Bronchial epithelial cell (primary cell): ENCODE measurements at places on chromosomes 3 and 15.

DNA sequence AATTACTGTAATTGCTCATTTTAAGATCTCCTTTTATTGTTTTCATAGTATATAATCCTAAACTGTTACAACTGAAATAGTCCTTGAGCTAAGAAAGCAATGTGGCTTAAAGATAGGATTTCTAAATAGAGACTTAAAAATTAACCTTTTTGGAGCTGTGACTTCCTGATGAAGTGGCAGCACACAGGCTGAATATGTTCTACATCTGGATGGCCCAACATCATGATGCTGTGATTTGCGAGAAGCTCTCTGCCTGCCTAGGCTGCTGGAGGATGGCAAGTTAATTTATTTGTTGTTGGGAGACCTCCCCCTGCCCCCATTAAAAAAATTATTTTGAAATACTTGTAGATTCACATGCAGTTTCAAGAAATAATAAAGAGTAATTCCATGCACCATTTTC is 134.5 kb downstream of the IGF1R start:
- DNase-seq = no peak

- DNase-seq = no peak
Measured at GRCh38 chr3:41249318-41249717, 50.0 kb downstream of the CTNNB1 start.

DNA sequence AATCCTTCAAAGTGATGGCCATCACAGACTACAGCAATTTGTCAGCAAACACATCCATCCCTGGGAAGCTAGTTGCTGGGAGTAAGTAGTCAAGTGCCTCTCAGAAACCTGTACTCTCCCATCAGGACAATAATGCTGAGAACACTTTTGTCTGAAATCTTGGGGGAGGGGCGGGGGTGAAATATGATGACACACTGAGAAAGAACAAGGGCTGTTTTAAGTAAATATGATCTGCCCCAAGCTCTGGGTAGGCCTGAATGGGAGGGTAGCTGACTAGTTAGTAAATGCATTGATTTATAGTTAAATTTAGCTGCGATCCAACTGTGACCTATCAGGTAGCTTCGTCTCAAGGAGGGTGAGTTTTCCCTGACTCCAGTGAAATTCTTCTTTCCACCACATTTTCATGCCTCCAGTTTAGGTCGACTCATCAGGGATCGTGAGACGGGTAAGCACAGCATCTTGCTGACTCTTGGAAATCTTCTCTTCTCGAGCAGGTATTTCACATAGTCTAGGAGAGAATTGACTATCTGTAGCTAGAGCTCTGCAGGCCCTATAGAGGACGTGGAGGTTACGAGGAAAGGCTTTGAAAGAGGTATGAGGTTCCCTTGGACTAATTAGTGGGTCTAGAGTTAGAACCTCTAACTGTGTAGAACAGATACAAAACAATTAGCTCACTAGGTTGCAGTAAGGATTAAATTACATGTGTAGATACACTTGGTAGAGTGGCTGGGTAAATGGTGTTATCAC is 213.4 kb upstream of the SLC2A2 start:
- DNase-seq = no peak

- DNase-seq = no peak
Measured at GRCh38 chr15:56963710-56964109, 45.3 kb downstream of the TCF12 start.

GRCh38 chr3:129304146-129304961 is 25.7 kb downstream of the HMCES start:
- DNase-seq = no peak

DNA sequence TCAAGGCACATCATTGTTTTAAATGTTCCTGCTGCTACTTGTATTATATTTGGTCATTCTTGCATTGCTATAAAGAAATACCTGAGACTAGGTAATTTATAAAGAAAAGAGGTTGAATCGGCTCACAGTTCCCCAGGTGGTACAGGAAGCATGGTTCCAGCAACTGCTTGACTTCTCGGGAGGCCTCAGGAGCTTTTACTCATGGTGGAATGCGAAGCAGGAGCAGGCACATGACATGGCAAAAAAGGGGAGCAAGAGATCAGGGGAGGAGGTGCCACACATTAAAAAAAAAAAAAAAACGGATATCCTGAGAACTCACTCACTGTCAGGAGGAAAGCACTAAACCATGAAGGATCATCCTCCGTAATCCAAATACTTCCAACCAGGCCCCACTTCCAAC is 286.9 kb upstream of the PLSCR5 start:
- DNase-seq = no peak

- no peak for DNase-seq
Measured at GRCh38 chr15:74376825-74377581, 9.6 kb upstream of the CYP11A1 start.

- no peak for DNase-seq
Measured at GRCh38 chr15:100772478-100772877, 107.2 kb upstream of the ALDH1A3 start.

- DNase-seq = no peak
Measured at GRCh38 chr3:141498598-141499223, 11.9 kb downstream of the RASA2 start.

GRCh38 chr3:110062716-110063115 is 725.4 kb upstream of the DPPA4 start:
- DNase-seq = no peak

- no peak for DNase-seq
Measured at GRCh38 chr3:52517796-52518722, 15.6 kb downstream of the NT5DC2 start.

DNA sequence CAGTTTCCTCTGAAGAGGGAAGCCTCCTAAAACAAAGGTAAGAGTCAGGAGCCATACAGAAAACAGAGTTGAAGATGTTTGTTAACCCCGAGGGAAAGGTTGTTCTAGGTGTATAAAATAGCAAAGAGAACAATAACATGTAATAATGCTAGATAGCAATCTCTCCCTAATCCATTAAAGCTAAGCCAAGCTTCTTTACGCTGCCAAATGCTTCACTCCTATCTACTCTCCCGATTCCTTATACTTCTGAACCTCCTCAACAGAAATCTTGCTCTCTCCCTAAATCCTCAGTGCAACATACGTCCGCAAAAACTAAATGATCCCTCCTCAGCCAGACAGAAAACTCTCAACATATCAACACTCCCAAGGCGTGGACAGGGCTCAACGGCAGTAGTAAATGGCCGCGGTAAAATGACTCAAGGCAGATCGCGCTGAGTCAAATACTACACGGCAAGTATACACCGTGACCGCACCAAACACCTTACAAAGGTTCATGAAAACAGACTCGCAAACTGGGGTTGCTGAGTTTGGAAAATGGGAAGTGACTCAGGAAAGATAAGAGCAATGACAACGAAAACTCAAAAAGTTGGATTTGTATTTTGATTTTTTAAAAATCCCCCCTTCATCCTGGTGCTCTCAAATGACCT is 682 bp downstream of the CLDND1 start:
- DNase-seq = peak; percentile 84

DNA sequence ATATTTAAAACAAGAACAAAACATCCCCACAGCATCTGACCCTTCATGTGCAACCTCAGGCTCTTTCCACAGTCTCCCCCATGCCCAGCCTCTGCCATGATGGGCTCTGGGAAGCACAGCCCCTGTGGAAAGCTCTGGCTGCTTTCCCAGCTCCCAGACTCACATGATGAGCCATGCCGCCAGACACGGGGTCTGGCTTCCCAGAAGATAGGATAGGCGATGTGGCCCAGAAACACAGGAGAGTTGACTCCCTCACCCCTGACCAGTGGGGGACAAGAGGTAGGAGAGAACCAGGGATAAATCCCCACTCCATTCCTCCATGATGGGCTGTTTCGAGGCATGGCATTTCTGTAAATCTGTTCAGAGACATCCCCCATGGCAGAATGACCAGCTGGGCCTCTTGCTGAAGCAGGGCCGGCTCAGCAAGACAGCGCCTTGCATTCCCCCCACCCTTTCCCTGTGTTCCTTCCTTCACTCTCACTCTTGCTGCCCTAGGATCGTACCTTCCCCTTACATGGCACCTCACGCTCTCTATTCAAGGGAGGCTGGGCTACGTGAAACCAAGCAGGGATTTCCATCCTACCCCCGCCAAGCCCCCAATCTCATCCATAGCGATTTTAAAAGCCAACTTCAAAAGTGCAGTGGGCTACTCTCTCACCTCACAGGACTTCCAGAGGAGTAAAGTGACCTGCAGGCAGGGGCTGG is 192.4 kb downstream of the ABHD5 start:
- no peak for DNase-seq

- no peak for DNase-seq
Measured at GRCh38 chr15:65069779-65070546, 2.2 kb upstream of the RASL12 start.

DNA sequence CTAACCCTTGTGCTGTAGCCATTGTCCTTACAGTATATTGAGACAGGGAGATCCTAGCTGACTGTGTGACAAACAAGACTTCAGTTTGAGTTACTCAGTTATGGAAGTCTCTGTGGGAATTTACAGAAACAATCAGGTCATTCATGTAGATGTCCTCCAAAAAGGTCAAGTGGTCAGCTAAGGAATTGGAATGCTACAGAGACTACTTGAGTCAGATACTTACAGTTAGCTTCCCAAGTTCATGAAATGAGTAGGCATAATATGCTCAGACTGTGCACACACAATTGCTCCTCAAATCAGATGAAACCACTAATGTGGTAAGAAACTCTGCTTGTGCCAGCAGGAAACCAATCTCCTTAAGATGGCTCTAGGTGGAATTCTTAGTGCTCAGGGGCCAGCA is 985.7 kb downstream of the NSUN3 start:
- no peak for DNase-seq

GRCh38 chr3:182609575-182610156 is 183.6 kb upstream of the ATP11B start:
- peak; percentile 96 for DNase-seq

GRCh38 chr3:65888980-65889706 is 149.6 kb downstream of the MAGI1 start:
- peak; percentile 84 for DNase-seq

DNA sequence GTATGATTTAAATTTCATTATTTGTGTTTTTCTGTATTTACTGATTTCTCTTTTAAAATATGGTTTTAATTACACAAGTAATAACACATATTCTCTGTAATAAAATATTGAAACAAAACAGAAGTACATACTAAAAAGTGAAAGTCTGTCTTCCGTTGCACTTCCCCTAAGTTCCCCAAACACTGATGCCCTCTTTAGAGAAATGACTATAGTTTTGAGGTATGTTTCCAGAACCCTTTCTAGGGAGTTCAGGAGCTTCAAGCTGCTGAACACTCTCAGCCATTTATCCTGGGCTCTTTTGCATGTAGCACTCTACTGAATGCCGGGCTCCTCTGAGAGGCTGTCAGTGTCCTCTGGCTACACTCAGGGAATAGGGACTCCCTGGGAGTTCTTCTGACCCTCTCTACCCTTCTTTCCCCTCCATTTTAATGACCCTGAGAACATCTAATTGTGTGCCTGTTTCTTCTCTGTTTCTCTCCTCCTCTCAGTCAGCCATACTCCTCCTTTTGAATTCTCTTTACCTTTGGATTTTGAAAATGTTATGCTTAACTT is 60.4 kb upstream of the KCNAB1 start:
- no peak for DNase-seq

GRCh38 chr3:42552830-42553229 is 28.9 kb downstream of the SEC22C start:
- DNase-seq = no peak

DNA sequence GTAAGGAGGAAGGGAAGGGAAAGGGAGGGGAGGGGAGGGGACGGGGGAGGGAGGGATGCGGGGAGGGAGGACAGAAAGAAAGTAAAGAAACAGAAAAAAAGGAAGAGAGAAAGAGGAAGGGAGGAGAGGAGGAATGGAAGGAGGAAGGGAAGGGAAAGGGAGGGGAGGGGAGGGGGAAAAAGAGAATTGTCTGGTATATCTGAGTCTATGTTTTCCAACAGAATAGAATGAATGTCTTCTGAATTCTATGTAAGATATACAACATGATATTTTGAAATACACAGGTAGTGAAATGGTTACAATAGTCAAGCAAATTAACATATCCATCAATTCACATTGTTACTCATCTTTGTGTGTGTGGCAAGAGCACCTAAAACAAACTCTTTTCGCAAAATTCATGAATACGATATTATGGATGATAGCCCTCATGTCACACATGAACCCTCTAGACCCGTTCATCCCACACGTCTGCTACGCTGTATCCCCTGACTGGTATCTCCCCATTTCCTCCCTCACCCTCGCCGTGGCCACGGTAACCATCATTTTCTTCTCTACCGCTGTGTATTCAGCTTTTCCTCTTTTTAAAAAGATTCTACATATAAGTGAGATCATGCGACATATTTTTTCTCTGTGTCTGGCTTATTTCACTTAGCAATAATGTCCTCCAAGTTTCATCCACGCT is 168.9 kb downstream of the XXYLT1 start:
- DNase-seq = no peak
